ENCODE measurements at places on chromosomes 1 and 21.
A peak's percentile ranks its signal among the peaks of the same experiment; 100 is the strongest.

DNA sequence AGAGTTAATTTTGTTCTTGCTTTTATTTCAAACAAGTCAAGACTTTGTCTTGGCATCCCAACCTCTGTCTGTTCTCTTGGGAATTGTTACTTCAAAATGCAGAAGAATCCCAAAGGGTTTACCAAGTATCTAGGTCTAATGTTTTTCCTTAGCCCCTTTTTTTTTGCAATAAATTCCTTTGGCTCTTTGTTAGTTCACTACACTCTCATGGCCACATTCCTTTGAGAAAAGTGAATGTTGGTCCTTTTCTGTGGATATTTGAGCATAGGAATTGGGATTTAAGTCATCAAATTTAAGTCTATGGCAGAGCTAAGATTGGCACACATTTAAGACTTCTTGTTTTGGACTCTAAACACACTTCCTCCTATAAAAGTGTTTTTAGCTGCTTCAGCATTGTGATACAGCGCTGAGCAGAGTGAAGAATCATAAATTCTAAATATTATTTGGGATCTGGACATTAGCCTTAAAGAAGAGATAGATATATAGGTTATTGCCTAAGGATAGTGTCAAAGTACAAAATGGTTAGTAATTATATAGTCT lies 1.9 kb downstream of the BTF3L4 start:
- no peak for DNase-seq

GRCh38 chr1:233523047-233523446 lies 90.9 kb upstream of the KCNK1 start:
- no peak for DNase-seq

- no peak for DNase-seq
Observed at GRCh38 chr1:36008546-36009197, 75.2 kb upstream of the TEKT2 start.

- DNase-seq, result no peak
Observed at GRCh38 chr1:187848321-187848720, 1019.6 kb downstream of the PLA2G4A start.

GRCh38 chr1:245074232-245074747 lies 80.5 kb upstream of the KIF26B start:
- DNase-seq, result no peak

DNA sequence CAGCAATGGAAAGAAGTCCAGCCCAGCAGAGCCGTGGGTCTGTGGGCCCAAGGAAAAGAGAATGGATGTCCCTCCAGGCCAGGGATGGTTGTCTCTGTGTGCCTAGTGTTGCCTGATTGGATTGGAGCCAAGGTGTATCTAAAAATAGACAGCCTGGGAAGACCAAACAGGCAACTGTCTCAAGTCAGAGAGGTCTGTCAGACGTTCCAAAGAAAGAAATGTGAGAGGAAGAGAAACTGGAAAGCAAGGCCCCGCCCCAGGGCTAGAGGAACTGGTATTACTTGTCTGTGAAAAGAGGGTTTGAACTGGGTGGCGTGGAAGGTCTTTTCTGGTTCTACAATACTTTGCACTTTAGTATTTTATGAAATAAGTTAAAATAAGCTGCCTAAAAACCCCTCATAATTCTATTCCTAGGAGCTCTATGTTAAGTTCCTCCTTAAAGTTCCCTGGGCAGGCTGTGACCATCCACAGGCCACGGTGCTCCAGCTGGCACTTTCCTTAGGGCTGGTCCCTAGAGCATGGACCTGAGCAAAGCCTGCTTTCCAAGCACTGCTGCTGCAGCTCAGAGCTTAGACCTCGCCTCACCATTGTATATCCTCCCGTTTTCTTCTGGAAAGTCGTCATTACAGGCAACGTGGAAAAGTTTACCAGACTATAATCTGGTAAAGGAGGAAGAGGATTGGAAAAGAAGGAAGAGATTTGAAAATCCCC lies 151.6 kb downstream of the DISC1 start:
- no peak for DNase-seq

DNA sequence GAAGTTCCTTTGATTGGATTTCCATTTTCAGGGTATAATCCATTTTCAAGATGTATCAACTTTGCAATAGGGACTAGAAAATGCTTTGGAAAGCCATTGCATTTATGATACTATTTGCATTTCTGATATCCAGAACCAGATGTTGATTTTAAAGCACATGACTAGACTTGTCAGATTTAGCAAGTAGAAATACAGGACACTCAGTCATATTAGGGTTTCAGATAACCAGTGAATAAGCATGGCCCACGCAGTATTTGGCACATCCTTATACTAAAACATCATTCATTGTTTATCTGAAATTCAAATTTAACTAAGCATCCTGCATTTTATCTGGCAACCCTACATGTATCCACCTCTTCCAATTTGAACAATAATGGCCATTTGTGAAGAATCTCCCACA lies 113.3 kb upstream of the DPT start:
- DNase-seq, result no peak

DNA sequence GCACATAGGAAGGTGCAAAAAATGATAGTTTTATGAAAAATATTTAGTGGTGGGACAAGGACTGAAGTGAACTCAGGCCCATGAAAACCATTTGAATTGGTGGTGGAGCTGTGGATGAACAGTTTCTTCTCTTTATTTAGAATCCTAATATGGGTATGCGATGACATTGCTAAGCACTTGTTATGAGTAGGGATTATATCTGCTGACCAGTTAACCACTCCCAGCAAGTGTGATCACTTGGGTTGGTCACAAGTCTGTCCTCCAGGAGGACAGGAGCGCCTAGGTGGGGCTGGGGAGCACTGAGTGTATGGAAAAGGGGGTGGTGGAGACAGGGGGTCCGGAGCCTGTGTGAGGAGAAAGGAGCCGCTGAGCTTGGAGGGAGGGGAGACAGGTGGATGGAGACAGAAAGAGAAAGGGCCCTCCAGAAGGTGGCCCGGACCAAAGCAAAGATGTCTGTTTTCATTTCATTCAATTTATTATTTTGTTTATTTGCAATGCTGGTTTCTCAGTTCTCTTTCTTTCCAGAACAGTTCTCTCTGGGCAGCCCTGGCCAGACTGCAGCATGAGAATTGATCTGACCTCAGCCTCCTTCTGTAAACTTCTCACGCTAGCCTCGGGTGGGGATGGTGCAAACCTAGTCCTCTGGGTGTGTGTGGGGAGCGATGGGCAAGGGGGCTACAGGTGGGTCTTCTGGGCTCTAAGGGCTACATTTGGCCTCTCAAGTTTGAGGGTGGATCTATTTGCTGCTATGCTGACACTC lies 9.9 kb upstream of the ZSCAN20 start:
- DNase-seq, result no peak

- DNase-seq, result no peak
Observed at GRCh38 chr1:182495693-182496092, 45.7 kb downstream of the RGSL1 start.

DNA sequence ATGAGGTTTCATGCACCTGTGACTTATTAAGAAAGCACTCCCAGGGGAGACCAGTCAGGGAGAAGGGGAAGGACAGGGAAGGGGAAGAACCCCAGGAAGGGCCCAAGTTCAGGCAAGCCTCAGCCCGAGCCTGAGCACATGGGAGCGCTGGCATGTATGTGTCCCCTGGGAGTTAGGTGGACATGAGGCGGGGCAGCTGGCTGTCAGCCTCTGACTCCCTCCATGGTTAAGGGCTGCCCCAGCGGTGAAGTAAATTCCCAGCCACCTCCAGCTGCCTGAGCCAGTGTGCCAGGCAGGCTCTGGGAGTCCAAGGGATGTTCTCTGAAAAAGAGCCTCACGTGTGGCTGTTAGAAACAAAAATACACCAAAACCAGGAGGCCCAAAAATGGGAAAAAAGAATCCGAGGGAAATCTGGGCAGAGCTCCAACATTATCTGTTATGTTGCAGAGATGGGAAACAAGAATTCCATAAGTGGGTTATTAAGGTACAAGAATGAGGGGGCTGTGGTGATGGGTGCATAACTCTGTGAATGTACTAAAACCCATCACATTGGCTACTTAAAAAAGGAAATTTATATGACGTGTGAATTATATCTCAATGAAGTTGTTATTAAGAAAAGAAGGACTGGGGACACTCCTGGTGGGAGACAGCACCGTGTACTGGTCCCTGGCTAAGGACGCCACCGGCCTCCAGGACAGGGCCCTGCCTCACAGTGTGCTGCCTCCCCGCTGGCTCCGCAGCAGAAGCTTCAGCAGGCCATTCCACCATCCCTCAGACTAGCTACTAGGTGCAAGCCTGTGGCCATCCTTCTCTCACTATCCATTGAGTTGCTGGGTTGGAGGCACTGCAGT lies 18.7 kb downstream of the DMRTB1 start:
- DNase-seq, result no peak

DNA sequence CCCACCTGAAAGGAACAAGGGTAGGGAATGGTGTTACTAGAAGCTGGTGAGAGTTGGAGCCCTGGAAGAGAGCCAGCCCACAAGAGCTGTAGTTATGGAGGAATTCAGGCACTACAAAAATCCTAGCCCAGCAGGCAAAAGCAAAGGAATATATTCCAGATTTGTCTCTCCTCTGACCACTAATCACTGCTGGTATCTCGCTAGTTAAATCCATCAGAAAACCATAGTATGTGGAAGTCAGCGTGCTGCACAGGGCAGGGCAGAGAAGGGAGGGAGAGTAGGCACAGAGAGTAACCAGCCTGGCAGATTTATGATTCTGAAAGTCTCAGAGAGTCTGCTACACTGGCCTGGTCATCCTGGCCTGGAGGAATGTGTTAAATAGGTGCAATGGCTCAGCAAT lies 88.6 kb downstream of the SELENOF start:
- DNase-seq, result no peak

DNA sequence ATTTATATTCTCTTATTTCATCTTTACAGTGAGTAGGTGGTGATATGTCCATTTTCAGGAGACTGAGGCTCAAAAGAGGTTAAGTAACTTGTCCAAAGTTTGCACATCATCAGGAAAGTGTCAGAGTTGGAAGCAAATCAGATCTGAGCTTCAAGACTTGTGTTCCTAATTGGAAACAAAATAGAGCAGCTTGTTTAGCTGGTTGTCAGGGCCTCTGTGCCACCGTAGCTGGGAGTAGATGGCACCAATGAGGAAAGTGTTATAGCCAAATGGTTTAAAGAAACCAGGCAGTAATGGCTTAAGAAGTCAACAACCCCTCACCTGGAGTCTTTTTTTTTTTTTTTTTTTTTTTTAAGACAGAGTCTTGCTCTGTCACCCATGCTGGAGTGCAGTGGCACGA lies 19.7 kb downstream of the AGO1 start:
- no peak for DNase-seq

- no peak for DNase-seq
Observed at GRCh38 chr1:214847071-214847810, 235.3 kb upstream of the KCNK2 start.

GRCh38 chr1:161304927-161305866 lies 4.6 kb downstream of the MPZ start:
- no peak for DNase-seq

- peak; percentile 84 for DNase-seq
Observed at GRCh38 chr1:9652379-9653209, 1.1 kb downstream of the PIK3CD start.

DNA sequence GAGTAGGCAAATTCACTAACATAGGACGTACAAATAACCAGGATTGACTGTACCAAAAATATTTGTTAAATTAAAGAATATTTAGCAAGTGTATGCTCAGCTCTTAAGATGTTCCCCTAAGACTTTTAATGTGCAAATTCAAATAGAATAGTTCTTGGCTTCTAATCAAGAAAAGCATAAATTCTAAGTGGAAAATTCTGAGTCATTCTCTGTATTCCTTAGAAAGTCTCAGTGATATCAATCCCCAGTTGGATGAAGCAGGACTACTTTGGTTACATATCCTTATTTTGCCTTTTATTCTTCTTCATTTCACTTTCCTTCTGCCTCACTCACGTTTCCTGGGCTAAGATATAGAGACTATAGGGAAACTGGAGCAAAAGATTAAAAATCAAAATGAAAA lies 130.2 kb downstream of the IFI44 start:
- DNase-seq, result no peak

DNA sequence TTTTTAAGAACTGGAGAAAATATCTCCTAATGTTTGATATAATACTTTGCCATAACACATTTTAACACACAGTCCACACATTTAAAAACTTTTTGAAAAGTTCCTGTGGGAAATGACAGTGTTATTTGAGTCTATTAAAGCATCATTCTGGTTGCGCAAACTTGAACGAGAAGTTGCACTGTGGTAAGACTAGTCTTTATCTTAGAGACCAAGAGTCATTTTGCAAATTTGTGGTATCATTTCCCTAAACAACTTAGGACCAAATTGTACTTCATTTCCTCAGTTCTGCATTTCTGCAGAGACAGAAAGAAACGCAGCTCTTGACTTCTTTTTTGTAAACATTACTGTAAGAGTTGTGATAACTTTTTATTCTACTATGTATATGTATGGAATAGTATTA lies at the start of gene RGS18:
Gene RGS18, plus strand, starts transcription at position 282 of the 400 bp plus-strand sequence. CDS start 176 bp downstream, outside the sequence.
- peak; percentile 23 for DNase-seq

All from CD4-positive, alpha-beta T cell treated with Interferon alpha-2 for 1 hour (primary cell).